H1 (cell line): ENCODE measurements at places on chromosomes 12 and 14.

DNA sequence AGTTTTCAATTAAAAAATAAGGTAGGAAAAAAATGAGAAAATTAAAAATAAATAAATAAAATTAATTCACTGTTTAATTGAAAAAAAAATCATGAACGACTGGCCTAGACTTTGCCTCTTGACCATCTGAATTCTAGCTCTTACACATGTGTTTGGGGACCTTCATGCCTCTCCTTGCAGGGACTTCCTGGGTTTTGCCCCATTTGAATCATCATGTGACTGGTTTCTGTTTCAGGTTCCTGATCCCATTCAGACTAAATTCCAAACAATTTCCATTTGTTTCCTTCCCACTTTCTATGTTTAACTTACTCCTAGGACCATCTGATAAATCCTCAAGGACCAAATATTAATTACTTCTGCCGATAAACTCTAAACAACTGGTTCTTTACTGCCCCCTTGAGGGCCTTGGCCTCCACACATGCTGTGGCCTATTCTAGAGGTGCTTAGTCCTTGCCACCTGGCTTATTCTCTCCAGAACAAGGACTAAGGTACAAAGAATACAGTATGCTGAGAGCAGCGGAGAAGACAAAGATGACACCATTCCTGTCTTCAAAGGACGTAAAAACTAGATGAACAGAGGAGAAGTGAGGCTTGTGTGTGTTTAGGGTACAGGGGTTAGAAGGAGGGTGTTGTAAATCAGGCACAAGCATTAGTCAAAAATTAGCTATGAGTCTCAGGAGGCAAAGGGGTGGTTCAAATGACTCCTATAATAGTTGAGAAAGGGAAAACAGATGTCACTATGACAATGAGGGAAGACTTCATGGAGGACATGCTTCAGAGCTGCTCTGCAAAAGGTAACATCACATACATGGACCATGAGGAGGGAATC is 125.8 kb upstream of the AVPR1A start:
- peak; percentile 69 for DNase-seq

- no peak for DNase-seq
Observed at GRCh38 chr12:110046451-110047187, 1.7 kb downstream of the C12orf76 start.

DNA sequence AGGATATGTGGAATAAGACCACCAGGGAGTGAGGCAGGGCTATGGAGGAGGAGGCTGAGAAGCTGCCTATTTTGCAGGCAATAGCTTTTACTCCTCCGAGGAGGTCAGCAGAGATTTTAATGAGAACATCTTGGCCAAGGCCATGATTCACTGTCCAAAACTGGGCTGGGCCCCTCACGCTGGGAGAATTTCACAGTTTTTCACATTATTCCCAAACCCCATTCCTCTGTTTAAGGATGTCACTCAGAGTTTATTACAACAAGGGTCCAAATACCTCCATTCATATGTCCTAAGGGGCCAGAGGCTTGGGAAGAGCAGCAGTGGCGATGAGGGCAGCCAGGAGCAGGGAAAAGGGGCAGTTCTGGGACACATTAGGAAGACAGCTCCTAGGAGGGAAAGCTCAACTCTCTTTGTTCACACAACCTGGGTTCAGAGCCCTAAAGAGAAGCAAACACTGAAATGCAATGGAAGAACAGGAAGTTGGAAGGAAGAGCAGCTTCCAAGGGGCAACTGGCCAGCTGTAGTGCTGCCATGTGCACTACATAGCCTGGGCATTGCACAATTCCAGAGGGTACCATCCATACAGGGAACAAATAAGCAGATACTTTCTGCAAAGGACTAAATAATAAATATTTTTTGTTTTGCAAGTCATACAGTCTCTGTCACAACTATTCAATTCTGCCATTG is 283.2 kb downstream of the NUAK1 start:
- DNase-seq, result no peak

- DNase-seq, result no peak
Observed at GRCh38 chr12:132227782-132228475, 83.7 kb downstream of the NOC4L start.

DNA sequence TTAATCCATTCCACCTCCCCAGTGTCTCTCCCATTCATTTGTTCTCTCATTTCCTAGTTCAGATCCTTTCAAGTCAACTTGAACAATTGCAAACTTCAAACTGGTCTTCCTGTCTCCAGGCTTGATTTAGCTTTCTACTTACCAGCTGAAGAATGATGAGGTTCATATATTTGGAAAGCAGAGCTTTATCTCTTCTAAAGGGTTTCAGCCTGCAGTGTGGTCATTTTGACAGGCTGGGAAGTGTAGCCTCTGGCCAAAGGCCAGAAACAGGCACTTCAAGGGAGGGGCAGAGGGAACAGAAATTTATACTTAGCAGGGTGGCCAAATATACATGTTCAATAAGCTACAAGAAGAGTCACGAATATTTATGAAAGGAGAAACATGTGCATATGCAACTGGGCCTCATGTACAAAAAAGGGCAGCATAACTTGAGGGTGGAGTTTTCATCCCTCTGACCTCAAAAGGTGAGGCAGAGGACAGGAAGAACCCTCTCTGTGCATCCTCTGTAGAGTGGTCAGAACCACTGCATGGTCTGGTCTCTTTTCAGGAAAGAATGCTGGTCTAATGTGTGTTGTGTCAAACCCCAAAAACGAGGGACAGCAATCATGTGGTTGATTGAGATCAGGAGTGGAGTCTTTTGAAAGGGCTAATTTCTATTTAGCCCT is 34.0 kb upstream of the HECTD1 start:
- DNase-seq, result no peak

- no peak for DNase-seq
Observed at GRCh38 chr14:88106377-88106776, 101.4 kb downstream of the GPR65 start.

DNA sequence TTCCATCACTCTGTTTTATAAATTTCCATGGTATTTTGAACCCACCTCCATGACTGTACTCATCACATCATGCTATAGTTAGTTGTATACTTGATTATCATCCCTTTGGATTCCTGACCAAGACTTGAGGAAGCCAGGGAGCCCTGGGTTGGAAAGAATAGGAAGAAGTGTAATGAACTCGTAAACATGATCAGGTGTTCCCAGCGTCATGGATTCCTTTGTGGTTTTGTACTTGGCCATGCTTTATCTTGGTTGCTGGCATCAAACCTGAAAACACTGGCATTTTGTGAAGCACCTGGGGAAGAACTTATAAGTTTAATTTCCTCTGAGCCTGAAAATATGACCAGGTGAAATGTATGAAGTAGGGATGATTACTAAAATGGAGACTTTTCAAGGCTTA is 76.4 kb downstream of the CHST11 start:
- DNase-seq, result no peak

GRCh38 chr12:108565976-108566375 is 3.6 kb downstream of the ISCU start:
- no peak for DNase-seq
